Activated naive CD8-positive, alpha-beta T cell treated with anti-CD3 and anti-CD28 coated beads for 36 hours (primary cell): ENCODE measurements at places on chromosomes 3 and 15. TPM values are rescaled to one million over a fixed set of nuclear protein-coding genes. Genes with fewer than 3 reads are reported as not detected.
A peak's percentile ranks its signal among the peaks of the same experiment; 100 is the strongest.

The GABRB3 gene
- total RNA-seq: 0.14 TPM

- H3K36me3 ChIP-seq: no peaks in the 10 kb centered on the region
- H3K4me3 ChIP-seq: no peak overlapping the region
- H3K27ac ChIP-seq: no peak overlapping the region
- H3K4me1 ChIP-seq: no peaks in the 10 kb centered on the region
- DNase-seq: no peak
- H3K27me3 ChIP-seq: peaks cover 19% of the 10 kb centered on the region
These were observed 535.1 kb upstream of the NR2F2 start for GRCh38 chr15:95795386-95795785.

The SMCO1 gene
- total RNA-seq: not detected

DNA sequence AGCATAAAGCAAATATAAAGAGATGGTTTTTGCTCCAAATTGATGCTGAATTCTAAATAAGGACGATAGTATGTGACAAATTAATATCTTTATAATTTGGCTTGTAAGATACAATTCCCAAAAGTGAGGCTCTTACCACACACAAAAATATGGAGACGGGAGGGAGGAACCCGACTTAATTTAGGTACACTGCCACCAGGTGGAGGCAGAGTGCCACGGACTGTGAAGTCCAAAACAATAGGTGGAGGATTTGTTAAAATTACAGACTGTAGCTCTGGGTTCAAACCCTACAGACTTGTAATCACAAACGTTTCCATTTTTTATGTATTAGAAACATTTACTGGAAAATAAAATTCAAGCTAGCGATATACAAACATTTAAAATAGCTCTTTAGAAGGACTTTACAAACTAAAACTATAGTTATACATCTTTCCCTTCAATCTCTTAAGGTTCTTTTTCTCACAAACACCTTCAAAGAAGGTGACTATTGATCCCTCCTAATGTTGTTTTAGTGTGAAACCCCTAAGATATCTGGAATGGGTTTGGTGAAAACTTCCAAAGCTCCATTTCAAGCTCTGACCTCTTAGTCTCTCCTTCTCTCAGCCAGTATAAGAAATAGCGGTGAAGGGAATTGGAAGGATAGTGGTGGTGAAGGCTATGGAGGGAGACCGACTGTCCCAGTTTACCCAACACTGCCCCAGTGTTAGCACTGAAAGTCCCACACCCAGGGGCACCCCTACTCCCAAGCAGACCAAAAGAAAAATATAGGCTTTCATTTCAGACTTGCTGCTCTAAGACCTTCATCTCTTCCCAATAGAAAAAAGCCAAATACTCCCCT is 89.7 kb downstream of the AQP9 start:
- H3K4me1 ChIP-seq: peaks cover 13% of the 10 kb centered on the region
- DNase-seq: peak; percentile 57
- H3K27me3 ChIP-seq: peaks cover 6% of the 10 kb centered on the region
- no peak overlapping the region for H3K4me3 ChIP-seq

DNA sequence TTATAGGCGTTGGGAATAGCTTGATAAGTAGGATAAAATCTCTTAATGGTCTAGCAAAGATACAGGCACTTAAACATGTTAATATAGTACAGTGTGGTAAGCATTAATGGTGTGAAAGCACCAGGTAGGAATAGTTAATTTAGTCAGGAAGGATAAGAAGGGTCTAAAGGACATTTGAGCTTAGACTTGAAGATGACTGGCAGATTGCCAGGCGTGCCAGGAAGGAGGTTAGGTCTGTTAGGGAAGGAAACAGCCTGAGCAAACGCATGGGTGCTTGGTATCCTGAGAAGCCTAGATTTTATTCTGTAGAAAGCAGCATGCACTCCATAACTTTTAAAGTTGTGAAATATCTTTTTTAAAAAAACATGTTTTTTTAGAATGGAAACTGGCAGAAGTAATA is 17.7 kb downstream of the SEC62 start:
- DNase-seq: no peak
- H3K4me1 ChIP-seq: peaks cover 9% of the 10 kb centered on the region
- peaks cover 25% of the 10 kb centered on the region for H3K36me3 ChIP-seq
- H3K27ac ChIP-seq: no peak overlapping the region

The CYP1A2 gene
- total RNA-seq: not detected

DNA sequence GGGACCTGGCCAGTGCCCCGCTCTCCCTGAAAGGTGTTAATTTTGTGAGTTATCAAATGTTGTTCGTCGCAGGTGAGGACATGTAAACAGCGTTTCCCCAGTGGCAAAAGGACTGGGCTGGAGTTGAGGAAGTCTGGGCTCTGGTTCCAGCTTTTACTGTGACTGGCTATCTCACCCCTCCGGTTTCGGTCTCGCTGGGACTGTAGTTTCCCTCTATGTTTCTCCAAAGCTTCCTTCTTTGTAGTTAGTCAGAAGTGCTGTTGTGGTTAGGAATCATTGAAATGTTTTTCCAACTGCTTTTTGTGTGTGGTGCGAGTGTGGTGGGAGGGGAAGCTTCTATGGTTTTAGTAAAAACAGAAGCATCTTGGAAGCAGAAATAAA is 990 bp upstream of the CLDN1 start:
- H3K4me3 ChIP-seq: no peak overlapping the region
- H3K4me1 ChIP-seq: peaks cover 26% of the 10 kb centered on the region
- H3K27ac ChIP-seq: no peak overlapping the region
- DNase-seq: no peak
- H3K36me3 ChIP-seq: no peaks in the 10 kb centered on the region

The SCN5A gene
- 0.39 TPM for total RNA-seq

- no peaks in the 10 kb centered on the region for H3K4me1 ChIP-seq
- H3K27ac ChIP-seq: no peak overlapping the region
- peaks cover 16% of the 10 kb centered on the region for H3K27me3 ChIP-seq
- no peaks in the 10 kb centered on the region for H3K36me3 ChIP-seq
- no peak overlapping the region for H3K4me3 ChIP-seq
- no peak for DNase-seq
These were observed 280.8 kb downstream of the RBMS3 start for GRCh38 chr3:29561651-29562149.

DNA sequence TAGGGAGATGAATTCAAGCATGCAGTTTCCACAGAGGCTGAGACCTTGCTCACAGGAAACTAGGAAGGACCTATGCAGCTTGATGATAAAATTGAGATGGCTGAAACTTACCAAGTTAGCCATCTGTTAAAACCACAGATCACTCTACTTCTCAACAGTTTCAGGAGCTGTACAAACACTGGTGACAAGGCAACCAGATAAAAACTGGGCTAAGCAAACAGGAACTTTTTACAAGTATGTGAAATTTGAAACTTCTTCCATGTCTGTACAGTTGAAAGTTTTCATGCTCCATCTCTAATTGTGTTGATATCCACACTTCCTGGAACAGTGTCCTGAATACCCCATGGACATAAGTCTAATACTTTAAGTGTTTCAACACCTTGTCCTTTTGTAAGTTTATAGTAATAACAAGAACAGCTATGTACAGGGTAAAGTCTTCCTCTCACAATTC is 78.2 kb downstream of the FAIM start:
- peak overlapping the region; percentile 66 for H3K27ac ChIP-seq
- no peaks in the 10 kb centered on the region for H3K27me3 ChIP-seq
- peaks cover 13% of the 10 kb centered on the region for H3K36me3 ChIP-seq
- peaks cover 10% of the 10 kb centered on the region for H3K4me1 ChIP-seq
- no peak for DNase-seq

DNA sequence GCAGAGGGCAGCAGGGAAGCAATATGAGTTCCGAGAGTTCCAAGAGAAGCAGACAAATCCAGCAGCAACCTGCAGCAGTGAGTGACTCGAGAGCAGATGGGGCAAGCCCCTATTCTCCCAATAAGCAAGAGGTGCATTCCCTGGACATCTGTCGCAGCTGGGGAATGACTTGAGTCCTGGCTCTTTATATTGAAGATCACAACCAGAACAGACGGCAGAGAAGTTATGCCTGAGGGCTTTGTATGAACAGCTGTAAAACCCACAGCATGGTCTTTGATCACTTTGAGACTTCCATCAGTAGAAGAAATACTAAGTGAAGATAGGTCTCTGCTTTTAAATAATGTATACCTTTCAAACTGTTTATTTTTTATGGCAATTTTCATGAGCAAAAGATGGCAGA is 23.6 kb upstream of the C3orf22 start:
- no peak overlapping the region for H3K27ac ChIP-seq
- no peak for DNase-seq
- H3K27me3 ChIP-seq: no peaks in the 10 kb centered on the region
- H3K36me3 ChIP-seq: no peaks in the 10 kb centered on the region
- H3K4me3 ChIP-seq: no peak overlapping the region

DNA sequence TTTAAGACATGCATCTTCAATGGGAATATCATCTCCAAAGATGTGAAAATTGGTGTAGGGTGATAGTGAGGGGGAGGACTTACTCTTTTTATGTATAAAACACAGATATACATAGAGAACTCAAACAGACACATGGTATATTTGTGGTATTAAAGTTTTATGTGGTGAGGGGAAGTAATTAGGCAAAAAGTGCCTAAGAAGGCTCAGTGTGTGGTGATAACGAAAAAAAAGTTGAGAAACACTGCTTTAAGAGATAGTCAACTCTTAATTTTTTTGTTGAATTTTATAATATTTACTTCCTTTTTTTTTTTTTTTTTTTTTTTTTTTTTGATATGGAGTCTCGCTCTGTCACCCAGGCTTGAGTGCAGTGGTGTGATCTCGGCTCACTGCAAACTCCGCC is 174.2 kb upstream of the FRMD4B start:
- H3K27me3 ChIP-seq: peaks cover 4% of the 10 kb centered on the region
- H3K4me3 ChIP-seq: no peak overlapping the region
- no peak for DNase-seq
- H3K27ac ChIP-seq: no peak overlapping the region
- H3K36me3 ChIP-seq: no peaks in the 10 kb centered on the region

The TMC3 gene
- total RNA-seq: not detected

The TMIE gene
- total RNA-seq: 0.42 TPM

DNA sequence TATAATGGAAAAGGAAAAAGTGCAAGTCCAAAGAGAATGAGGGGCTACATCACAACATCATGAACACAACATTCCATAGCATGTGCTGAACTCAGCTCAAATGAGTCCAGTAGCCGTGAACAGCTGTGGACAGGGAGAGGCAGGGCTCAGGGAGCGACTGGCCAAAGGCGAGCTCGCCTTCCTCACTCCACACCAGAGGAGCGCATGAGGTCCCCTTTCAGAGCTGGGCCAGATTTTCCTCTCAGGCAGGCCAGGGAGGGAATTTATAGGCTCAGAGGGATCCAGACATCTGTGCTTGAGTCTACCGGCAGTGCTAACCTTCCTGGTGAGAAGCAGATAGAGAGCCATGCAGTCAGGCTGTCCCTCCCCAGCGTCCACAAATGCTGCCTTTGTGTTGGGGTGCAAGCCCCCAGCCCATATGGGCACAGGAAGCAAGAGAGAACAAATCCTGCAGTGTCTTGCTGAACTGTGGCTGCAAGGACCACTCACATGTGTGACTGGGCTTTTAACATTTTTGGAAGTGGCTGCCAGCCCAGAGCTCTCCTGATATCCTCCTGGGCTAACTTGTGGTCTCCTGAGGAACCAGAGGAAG is 32.5 kb downstream of the ARHGEF3 start:
- H3K4me1 ChIP-seq: peaks cover 64% of the 10 kb centered on the region
- H3K27me3 ChIP-seq: no peaks in the 10 kb centered on the region
- peak overlapping the region; percentile 52 for H3K27ac ChIP-seq
- peaks cover 64% of the 10 kb centered on the region for H3K36me3 ChIP-seq
- no peak overlapping the region for H3K4me3 ChIP-seq
- DNase-seq: no peak

- peaks cover 20% of the 10 kb centered on the region for H3K4me1 ChIP-seq
- peak overlapping the region; percentile 23 for H3K27ac ChIP-seq
- H3K4me3 ChIP-seq: no peak overlapping the region
- peaks cover 29% of the 10 kb centered on the region for H3K36me3 ChIP-seq
- H3K27me3 ChIP-seq: no peaks in the 10 kb centered on the region
- no peak for DNase-seq
These were observed 7.3 kb downstream of the SRPRB start for GRCh38 chr3:133812872-133813271.

DNA sequence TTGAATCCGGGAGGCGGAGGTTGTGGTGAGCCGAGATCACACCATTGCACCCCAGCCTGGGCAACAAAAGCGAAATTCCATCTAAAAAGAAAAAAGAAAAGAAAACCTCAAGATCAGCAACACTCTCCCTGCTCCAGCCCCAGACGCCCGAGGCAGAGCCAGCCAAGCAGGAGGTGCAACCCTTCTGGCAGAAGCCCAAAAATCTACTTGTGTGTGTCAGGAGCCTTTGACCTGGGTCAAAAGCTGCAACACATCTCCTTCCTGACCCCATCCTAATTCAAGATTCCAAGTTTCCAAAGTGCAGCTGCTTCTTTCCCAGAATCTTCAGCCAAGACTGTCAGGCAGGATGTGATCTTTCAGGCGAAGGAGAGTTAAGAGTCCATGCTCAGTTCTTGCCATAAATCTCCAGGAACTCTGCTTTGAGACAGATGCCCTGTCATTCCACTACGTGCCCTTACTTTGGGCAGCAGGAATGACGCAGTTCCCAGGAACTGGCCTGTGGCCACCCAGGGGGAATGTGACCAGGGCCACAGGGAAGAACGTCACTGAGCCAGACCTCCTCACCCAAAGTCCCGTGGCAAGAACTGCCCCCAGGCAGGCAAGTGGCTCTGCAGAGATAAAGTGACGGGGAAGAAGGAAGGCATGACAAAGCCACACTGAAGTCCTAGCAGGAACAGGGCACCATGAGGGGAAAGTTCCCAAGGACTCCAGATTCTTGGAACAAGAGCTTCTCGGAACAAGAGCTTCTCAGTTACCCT is 39.4 kb downstream of the SH3BP5 start:
- H3K4me1 ChIP-seq: peaks cover 36% of the 10 kb centered on the region
- no peak overlapping the region for H3K4me3 ChIP-seq
- H3K36me3 ChIP-seq: no peaks in the 10 kb centered on the region
- DNase-seq: no peak
- no peak overlapping the region for H3K27ac ChIP-seq

- peaks cover 31% of the 10 kb centered on the region for H3K36me3 ChIP-seq
- H3K27me3 ChIP-seq: no peaks in the 10 kb centered on the region
- DNase-seq: no peak
- H3K4me3 ChIP-seq: no peak overlapping the region
These were observed 15.2 kb upstream of the PTPN9 start for GRCh38 chr15:75594276-75594675.

DNA sequence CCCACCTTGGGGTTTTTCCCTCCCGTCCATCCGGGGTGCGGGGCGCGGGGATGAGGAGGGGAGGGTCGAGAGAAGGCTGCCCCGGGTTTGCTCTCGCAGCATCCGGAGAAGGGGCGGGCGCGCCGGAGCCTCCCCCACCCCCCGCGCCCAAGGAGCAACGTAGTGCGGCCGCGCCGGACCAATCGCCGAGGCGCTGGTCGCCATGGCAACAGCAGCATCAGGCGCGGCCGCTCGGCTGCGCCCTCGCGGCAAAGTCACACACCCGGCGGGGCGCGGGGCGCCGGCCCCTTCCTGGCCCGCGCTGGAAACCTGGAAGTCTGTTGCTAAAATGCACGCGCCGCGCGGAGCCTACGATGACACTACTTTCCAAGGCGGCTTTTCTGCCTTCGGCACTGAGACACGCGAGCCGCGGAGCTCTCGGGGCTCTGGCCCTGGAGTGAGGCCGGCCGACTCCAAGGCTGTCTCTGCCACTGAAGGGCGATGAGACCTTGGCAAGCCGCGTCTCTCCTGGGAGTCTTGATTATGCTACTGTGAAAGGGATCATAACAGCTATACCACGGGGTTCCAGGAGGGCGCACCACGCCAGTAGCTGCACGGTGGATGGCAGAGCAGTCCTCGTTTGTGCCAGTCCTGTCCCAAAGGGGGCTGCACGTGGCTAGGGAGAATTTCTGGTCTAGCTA is at the start of gene IQSEC1:
TSS of gene IQSEC1 (minus strand) at position 104 of the 680 bp plus-strand sequence. CDS start 415 bp downstream, outside the sequence.
- H3K27me3 ChIP-seq: peaks cover 10% of the 10 kb centered on the region
- H3K27ac ChIP-seq: peak within 1 kb of the TSS; percentile 66
- DNase-seq: peak; percentile 76
- H3K36me3 ChIP-seq: peaks cover 2% of the 10 kb centered on the region
- peak within 1 kb of the TSS; percentile 81 for H3K4me3 ChIP-seq

The TM6SF1 gene
- 1.6 TPM for total RNA-seq
